ENCODE measurements at places on chromosomes 2 and 18.

DNA sequence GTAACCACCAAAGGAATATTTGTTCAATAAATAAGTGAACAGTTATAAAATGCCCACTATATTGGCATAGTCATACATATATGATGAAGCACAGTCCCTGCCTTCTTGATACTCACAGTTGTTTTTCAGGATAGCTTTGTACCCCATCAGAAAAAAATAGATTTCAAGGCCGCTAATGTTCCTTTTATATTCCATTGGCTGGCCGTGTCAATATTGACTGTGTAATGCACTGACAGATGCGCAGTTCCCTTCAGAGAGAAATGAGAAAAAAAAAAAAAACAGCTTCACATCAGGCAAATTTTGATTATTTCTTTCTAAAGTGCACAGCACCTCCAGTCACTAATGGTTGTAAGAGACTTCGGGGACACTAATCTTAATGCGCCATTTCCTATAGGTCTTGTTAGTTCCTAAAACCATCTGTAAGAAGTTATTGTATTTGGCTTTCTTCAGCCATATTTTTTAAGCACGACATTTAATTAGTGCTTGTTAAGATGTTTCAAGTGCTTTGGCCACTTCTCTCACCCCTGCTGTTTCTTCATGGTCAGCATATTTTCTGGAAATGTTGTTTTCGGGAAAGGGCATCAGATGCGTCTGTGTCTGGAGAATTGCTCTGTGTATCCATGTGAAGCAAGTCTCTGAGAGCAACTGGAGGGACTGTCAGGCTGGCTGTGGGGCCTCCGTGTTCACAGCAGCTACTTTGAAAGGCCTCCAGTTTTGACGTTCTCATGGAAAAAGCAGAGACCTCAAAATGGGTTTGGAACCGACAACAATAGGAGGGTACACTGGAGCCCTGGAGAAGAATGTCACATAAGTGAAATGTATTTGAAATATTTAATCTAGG lies 378.3 kb downstream of the MTX2 start:
- no peak for DNase-seq

- DNase-seq = no peak
These were observed at the start of gene GPR75 for GRCh38 chr2:53859206-53860181. TSS of gene GPR75 (minus strand) at chr2:53859967. CDS start at chr2:53854756, 5,211 bp downstream.

DNA sequence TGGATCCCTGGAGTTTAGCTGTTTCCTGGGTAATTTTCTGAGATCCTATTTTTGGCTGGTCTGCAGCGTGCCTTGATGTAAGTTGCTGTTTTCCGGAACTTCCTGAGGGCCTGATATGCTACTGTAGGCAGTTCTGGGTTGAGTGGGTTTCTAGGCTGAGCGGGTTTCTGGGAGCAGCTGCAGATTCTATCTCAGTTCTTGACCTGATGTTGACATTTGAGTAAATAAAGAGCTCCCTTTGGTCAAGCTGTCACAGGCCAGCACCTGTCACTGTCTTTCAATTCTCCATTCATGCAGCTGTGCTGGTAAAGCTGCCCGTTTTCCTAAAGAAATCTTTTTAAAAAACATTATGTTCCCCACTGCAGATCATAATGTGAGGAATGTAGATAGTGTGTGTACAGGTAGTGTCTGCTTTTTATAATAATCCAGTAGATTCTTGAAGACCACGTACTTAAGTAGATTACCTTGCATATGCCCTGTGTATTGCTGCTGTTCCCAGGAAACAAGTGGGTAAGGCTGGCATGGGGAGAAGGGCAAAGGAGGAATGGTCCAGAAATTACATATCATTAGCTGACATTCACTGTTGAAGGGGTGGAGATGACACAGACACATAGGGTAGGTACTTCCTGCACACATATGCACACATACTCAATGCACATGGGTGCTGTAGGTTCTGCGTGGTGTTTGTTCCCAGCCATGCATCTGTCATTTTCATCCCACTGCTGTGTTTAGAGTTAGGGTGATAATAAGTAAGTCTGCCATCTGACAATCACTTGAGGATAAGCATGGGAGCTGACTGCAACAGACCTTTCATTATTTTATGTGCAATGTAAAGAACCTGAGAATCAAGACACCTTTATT lies 25.9 kb downstream of the CD28 start:
- no peak for DNase-seq

GRCh38 chr2:241574911-241575623 lies 16.5 kb downstream of the BOK start:
- DNase-seq = no peak

DNA sequence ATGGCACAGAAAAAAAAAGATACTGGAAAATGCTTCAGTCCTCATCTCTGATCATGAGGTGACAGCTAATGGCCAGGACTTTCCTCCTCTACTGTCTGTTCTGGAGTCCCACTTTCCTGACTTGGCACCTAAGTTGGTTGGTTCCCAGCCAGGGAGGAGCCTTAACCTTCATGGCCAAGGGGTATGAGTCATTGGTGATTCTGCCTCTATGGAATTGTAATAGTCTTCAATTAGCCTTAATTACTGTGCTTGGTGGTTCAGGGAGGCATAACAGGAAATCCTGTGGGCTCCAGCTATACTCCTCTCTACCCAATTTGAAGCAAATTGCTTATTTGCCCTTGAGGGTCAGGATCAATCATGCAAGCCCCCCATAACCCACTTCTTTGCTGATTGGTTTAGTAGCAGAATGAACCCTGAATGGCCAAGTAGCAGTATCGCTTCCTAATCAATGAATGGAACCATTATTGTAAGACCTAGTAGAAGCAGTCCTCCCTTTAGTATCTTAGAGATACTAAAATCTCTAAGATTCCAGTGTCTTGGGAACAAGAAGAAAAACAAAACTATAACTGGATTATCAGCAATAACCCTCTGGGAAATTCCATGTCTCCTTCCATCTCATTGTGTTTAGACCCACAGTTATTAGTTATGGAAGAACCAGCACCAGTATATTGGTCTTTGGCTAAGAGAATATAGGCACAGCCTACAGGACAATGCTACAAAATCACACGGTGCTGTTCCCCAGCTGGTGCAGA lies 109.0 kb downstream of the COL6A3 start:
- DNase-seq = no peak

GRCh38 chr18:44686156-44686555 lies 5.5 kb downstream of the SETBP1 start:
- DNase-seq = no peak

DNA sequence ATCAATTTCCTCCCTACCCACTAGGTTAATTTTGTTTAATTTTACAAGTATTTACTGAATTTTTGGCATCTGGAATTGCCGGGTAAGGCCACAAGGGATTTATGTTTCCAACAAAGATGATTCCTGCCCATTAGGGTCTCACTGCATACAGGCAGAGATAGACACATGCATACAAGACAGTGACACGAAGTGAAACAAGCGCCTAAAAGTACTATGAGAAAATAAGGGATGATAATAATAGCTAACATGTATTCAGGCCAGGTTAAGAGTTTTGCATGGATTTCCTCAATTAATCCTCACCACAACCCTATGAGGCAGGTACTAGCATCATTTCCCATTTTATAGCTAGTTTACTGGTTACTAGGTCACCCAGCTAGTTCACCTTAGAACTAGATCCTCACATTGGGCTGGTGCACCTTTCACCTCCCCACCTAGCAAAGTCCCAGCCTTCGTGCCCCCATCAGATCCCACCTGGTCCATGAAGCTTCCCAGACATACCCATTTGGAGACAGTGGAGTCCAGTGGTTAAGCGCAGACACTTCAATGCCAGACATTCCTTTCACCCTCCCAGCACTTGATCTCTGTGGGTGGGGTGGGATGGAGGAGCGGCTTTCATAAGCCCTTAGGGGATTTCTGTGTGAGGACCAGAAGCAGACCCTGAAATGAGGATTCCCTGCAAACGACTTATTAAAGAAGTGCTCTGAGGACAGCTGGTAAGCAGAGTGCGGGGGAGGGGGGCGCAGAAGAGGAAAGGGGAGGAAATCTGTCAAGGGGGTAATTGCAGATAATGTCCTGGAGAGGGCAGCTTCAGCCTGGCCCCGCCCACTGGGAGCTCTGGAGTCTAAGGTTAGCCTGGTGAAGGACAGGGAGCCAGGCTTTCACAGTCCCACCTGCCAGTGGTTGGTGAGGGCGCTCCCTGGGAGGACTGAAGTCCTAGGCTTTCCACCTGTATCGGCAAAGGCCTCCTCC lies 5.8 kb upstream of the DGUOK start:
- DNase-seq = peak; percentile 77

DNA sequence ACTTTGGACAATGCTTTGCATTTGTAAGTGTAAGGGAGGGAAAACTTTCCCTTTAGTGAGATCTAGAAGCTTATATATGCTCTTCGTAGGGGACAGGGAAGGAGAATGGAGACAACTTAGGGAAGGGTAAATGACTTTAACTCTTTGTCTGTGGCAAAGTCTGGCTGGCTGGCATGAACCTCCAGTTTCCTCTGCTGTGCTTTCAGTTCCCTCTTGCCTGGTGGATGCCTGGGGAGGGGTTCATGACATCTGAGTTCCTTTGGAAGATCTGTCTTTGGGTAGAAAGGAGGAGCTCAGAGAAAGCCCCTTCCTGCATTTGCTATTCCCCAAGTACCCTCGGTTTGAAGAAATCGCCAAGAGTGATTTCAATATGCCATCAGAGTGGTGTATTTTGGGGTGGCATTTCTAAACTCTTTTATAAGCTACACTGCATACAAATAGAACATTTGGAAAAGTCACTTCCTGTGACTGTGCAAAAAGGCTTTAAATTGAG lies 143.6 kb downstream of the VAPA start:
- DNase-seq = no peak

DNA sequence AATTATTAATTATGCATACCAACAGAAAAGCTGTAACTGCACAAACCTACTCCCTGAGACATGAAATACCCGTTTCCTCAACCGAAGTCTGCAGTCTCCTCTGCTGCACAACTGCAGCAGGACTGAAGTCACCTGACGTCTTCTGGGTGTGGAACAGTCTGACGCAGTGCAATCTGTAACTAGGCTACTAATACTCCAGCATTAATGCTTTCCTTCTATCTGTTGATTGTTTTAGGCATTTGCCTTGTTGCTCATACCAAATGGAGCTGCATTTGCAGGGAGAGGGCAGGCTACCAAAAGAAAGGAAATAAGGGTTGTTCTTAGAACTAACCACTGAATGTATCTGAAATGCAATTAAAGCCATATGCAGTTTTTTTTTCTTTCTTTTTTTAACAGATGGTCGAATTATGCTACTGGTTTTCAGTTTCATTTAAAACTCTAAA lies 40.1 kb downstream of the RTN4 start:
- no peak for DNase-seq

DNA sequence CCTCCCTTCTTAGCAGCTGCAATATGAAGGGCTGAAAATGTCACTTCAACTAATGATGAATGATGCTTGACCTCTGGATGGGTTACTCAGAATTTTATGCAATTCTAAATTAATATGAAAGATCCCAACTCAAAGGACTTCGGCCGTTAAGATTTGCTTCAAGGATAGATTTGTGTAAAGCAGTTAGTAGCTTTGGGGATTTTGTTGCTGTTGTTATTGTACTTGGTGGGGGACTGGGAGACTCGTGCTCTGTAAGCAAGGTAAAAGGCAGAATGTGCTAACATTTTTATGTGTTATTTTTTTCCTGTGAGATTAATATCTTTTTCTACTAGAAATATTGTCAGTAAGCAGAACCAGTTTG lies 478.8 kb downstream of the ARHGAP15 start:
- no peak for DNase-seq

GRCh38 chr18:22346401-22346952 lies 71.2 kb downstream of the CTAGE1 start:
- peak; percentile 4 for DNase-seq

GRCh38 chr2:3838348-3838747 lies 135.0 kb downstream of the DCDC2C start:
- DNase-seq = no peak

GRCh38 chr2:155815851-155816250 lies 516.7 kb downstream of the NR4A2 start:
- peak; percentile 36 for DNase-seq

- DNase-seq = no peak
These were observed 6.3 kb upstream of the SCYGR8 start for GRCh38 chr2:227739351-227739750.

DNA sequence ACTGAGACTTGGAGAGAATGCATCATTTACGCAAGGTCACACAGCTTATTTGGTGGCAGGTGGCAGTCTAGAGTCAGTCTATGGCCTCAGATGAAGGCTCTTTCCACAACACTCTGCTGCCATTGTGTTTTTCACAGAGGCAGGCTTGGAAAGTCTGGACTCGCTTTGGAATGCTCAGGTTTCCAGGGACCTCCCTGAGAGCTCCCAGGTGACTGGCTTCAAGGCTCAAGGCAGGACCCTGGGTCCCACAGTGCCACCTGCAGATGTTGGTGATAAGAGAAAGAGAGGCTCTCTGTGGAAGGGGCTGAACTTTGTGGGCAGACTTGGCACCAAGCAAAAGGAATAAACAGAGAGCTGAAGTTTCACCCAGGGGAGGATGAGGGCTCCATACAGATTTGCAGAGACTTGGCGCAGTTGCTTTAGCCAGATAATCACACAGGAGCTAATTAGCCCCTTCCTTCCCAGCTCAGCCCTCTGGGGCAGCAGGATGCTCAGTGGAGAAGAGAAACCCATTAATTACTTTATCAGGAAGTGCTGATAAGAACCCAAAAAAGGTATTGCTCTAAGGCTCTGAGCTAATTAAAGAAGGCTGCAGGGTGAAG lies 103.5 kb downstream of the LBH start:
- DNase-seq = no peak

- DNase-seq = peak; percentile 43
These were observed 516 bp downstream of the EIF2AK2 start for GRCh38 chr2:37156071-37156856.

GRCh38 chr2:216842636-216843035 lies 17.2 kb downstream of the TNP1 start:
- no peak for DNase-seq
